ENCODE measurements at places on chromosomes 2 and 18.

DNA sequence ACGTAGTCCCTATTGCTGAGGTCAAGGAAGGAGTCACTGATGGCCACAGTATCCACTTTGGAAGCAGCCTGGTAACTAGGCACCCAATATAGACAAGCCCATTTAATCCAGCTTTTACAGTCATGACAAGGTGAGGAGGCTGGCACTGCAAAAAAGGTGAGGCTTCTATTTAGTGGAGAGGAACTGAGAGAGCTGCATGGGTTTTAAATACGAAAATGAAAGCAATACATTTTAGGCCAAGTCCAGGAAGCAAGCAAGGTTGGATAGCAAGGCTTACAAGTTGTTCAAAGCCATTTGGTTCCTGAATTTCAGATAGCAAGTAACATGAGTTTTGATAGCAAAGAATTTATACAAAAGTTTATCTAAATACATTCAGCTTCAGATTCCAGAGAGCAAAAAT lies 80.4 kb downstream of the SGPP2 start:
- no peak for DNase-seq

DNA sequence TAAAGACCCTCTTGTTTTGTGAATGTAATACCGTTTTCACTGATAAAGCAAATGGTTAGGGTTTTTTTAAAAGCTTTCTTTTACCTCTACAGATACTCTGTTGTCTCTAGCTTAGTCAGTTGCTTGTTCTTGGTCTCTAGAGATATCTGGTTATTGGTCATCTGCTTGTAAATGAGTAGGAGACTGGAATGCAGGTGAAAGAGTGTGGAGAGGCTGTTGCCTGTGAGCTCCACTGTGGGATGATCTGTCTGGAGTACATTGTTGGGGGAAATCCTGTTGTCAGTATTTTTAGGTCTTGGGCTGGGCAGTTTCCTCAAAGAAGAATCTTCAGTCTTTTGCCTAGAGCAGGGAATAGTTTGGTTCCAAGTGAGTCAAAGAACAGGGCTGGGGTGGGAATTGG lies 67.7 kb downstream of the SMCHD1 start:
- no peak for DNase-seq

DNA sequence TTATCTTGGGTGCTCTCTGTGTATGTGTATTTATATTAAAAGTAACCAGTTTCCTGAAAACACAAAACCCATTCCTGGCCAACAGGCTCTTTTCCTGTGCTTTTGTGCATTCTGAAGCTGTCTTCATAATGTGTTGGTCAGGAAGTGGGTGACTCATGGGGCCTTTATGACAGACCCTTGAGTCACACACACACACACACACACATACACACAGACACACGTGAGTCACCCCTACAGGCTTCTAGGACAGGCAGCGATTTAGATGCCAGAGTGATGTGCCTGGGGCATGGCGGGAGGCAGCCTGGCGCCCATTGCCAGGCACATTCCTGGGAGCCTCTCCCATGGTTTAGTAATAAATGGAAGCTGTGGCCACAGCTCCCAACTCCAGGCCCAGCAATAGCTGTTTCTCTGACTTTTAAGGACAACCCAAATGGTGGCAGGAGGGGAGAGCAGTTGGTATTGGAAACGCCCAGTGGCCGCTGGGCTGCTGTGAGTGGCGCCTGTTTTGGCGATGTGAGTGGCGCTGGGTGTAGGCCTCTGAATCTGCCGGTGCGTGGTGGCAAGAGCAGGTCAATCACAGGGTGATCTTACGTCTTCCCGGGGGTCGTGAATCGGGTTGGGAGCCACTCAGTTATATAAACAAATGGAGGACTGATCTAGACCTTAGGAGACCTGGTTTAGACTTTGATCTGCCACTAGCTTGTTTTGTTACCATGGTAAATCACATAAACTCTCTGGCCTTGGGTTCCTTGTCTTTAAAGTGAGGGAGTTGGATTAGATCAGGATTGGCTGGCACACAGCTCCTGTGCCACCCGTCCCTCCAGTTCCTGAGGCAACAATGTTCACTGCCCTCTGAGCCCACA lies 150.7 kb upstream of the DLX2 start:
- DNase-seq, result no peak

DNA sequence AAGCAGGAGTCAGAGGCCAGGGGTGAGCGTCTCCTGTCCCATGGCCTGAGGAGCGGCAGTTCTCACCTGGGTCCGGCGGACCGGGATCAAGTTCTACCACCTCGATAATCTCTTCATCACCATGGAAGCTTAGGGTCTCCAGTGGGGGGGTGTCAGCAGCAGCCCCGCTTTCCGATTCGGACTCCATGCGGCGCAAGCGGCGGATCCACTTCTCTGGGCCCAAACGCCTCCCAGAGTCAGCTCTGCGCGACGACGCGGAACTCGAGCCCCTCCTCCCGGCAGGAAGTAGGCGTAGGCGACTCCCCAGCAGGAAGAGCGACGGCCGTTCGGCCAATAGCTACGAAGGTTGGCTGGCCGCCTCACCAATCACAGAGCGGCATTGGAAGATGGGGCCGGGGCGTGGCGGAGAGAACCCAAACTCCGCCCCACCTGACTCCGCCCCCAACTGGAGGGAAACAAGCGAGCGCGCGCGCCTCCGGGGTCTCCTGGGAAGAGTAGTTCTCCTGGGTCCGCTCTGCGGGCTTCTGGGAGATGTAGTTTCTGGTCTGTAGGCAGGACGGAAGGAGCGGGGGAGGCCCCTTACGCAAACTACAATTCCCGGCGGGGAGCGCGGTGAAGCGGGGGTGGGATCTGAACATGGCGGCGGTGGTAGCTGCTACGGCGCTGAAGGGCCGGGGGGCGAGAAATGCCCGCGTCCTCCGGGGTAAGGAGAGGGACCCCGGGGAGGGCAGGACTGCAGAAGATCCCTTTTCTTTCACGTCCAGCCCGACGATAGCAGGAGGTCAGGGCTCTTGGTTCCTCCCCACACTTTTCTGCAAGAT lies at the start of the genes AAMP and PNKD:
TSS of gene AAMP (minus strand) at position 238 of the 821 bp plus-strand sequence. CDS start at position 187, 51 bp downstream.
TSS of gene PNKD (plus strand) at position 620 of the 821 bp plus-strand sequence. CDS start at position 637, 17 bp downstream.
- DNase-seq, result peak; percentile 97

GRCh38 chr2:23198316-23199114 lies 186.5 kb upstream of the KLHL29 start:
- DNase-seq, result no peak

DNA sequence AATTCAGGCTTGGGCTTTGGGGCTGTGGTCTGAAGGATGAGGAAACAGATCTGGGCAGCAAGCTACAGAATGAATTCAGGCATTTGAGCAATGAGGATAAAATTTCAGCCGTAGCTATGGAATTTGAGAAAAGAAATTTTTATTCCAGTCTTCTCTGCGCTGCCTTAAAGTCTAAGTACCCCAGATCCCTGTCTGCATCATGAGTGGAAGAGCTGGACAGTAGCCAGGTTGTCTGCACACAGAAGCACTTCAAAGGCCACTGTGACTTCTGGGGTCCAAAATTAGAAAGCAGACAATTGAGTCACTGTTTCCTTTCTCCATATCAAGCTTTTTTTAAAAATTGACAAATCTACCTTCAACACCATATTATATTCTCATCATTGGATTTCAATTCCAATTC lies 787.6 kb upstream of the GCFC2 start:
- no peak for DNase-seq

- peak; percentile 8 for DNase-seq
Observed at GRCh38 chr18:23057096-23057495, 78.2 kb upstream of the CABLES1 start.

DNA sequence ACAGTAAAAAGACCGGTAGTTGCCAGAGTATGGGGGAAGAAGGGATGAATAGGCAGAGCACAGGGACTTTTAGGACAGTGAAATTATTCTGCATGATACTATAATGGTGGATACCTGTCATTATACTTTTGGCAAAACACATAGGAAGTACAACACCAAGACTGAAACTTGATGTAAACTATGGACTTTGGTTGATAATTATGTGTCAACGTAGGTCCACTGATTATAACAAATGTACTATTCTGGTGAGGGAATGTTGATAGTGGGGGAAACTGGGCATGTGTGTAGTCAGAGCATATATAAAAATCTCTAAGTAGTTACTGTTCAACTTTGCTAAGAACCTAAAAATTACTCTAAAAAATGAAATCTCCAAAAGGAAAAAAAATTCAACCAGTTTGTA lies 629.7 kb downstream of the CCDC85A start:
- DNase-seq, result no peak

GRCh38 chr2:145721681-145722080 lies 1201.8 kb upstream of the ZEB2 start:
- DNase-seq, result no peak

- DNase-seq, result no peak
Observed at GRCh38 chr2:176124947-176125771, 2.6 kb downstream of the HOXD9 start.

- no peak for DNase-seq
Observed at GRCh38 chr2:62665446-62665845, 40.1 kb upstream of the EHBP1 start.

- no peak for DNase-seq
Observed at GRCh38 chr2:118791483-118791882, 56.0 kb downstream of the EN1 start.

DNA sequence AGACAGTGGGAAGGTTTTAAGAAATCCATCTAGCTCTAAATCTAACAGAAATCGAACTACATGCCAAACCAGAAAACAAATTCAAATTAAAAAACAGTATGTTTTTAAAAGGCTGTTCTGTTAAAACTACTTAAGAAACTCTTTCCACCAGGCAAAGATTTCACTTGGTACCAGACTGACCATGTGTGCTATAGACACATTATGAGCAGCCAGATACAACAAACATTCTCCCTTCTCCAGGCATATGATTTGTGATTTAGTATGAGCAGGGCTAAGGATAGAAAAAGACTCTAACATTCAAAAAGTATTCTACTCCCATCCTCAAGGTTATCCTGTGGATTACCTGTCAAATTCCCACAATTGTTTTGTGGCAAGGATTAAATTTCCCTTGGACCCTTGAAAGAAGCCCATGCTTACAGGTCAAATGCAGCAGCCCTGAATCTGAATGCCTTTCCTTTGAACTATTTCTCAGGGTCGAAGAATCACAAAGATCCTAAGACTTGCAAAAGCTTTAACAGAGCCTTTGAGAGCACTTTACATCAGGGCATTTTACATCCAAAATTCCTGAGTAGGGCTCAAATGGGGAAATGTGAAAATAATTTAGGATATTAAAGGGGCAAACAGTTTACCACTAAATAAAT lies 42.5 kb upstream of the TTC32 start:
- DNase-seq, result no peak

GRCh38 chr2:161981679-161982250 lies 92.2 kb downstream of the DPP4 start:
- DNase-seq, result peak; percentile 48

- DNase-seq, result no peak
Observed at GRCh38 chr2:127651971-127652550, 6.1 kb downstream of the GPR17 start.

GRCh38 chr2:222535477-222535876 lies 111.1 kb downstream of the SGPP2 start:
- DNase-seq, result no peak

DNA sequence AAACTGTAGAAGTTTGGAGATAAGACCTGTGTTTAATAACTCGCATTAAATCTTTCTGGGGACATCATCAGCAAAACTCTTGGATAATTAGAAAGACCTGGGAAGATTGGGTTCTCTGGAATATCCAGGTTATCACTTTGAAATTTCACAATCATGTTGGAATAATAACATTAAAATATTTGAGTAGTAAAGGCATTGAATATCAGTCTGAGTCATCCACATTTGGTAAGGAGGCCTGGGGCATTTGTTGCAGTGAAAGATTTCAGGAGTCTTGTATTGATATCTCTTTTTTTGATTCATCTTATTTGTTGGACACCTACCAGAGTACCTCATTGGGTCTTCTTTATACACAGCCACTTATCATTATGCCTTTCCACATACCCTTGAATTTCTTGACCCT lies 95.9 kb downstream of the EPB41L5 start:
- no peak for DNase-seq

GRCh38 chr18:13453714-13454113 lies 235.2 kb downstream of the LDLRAD4 start:
- DNase-seq, result no peak

DNA sequence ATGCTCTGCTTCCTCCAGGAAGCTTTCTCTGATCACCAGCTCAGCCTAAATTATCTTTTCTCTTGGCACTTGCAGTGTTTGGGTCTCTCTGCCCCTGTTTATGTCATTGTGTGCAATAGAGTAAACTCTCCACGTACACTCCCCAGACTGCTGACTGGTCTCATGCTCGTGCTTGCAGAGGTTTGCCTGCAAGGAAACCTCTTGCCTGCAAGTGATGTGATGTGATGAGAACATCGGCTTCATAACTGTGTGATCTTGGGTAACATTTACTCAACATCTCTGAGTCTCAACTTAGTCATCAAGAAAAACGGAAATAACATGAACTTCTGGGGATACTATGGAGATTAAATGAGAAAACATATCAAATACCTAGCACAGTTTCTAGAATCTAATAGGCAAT lies 92.3 kb downstream of the BIN1 start:
- no peak for DNase-seq

DNA sequence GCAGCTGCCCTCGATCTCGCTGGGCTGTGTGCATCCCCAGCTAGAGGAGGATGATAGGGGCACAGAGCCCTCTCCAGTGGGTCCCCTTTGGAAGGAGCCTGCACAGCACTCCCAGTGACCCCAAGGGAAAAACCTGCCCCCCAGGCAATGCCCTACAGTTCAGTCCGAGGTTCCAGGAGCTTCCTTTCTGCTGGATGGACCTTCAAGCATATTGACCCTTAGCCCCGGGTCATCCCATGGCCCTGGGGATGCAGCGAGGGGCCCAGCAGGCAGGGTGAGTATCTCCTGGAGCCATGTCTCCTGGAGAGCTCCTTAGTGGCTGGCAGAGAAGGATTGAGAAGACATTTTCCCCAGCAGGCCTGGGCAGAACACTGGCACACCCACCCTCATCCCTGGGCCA lies 45.4 kb upstream of the CTDP1 start:
- no peak for DNase-seq

DNA sequence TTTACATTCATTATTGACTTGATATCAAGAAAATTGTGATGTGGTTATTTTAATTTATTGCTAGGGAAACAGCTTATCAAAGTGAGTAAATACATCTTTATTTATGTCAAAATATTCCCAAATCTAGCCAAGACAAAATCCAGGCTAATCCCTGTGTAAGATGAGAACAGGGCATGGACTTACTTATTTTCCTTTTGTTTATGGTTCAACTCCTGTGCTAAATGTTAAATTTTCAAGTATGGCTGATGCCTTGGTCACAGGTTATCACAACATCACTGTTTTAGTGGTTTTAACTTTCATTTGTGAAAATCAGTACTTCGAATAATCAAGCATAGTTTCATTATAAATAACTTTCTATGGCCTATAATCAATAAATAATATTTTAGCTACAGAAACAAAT lies 657.0 kb upstream of the SYT4 start:
- DNase-seq, result no peak
